ENCODE measurements at places on chromosomes 7 and 10.
A peak's percentile ranks its signal among the peaks of the same experiment; 100 is the strongest.

GRCh38 chr7:120370954-120371353, 98.0 kb downstream of the KCND2 start:
- peak; percentile 36 for DNase-seq

- DNase-seq: no peak
Measured at GRCh38 chr7:77752016-77752415, 46.2 kb downstream of the TMEM60 start.

DNA sequence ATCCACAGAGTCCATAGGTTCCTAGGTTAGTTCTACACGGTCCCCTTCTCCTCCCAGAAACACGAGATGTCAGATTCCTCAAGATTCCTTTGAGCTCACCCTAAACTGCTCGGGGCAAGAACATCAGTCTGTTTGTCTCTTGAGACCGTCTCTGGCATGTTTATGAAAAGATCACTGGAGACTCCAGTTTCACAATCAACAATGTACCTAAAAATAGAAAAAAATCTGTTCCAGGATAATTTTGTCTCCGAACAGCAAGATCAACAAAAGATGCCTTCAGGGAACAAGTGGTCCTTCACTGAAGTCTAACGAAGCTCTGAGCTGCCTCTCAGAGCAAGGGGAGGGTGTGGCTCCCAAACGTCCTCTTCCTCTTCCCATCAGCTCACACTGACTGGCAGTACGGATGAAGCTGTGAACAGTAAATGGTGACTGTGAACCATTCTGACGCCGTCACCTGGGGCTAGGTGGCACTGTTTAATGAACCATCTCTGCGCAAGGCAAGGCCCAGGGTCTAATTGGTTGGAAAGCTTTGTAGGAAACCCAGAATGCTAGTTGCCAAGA, 156.2 kb upstream of the LYZL1 start:
- no peak for DNase-seq

GRCh38 chr7:70920876-70921275, 211.1 kb upstream of the GALNT17 start:
- DNase-seq: no peak

DNA sequence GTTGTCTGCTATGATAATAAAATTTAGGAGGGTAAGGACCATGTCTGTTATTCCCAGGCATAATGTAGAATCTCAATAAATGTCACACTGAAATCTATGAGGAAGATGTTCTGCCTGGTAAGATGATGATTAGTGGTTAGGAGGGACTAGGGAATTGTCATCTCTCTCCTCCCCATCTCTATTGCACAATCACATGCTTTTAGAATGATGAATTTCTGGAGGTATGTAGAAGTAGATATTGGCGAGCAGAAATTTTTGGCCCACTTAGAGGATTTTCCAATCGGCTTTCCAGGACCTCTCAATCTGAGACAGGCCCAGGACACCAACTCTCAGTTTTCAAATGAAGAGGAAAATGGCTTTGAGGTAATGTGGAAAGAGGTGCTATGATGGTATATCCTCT, 2.0 kb upstream of the PITX3 start:
- DNase-seq: no peak

- DNase-seq: no peak
Measured at GRCh38 chr7:147519062-147519461, 1071.5 kb upstream of the C7orf33 start.

DNA sequence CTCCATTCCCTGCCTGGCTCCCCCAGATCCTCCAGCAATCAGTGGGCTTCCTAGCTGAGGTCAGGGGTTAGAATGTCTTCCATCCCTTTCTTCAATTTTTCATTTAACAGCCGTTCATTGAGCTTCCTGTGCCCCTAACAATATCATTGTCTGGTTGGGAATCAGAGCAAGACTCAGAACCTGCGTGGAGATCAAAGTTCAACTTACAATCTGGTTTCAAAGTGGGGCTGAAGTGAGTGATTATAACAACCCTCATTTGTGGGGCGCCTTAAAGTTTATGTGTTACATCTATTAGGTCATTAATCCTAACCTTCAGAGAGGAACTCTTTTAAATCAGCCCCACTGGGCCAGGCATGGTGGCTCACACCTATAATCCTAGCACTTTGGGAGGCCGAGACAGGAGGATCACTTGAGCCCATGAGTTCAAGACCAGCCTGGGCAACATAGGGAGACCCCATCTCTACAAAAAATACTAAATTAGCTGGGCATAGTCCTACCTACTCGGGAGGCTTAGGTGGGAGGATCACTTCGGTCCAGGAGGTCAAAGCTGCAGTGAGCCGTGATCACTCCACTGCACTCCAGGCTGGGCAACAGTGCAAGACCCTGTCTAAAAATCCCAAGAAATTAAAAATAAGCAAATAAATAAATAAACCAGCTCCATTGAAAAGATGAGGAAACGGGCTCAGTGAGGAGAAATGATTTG, 45.4 kb upstream of the SLF2 start:
- no peak for DNase-seq

DNA sequence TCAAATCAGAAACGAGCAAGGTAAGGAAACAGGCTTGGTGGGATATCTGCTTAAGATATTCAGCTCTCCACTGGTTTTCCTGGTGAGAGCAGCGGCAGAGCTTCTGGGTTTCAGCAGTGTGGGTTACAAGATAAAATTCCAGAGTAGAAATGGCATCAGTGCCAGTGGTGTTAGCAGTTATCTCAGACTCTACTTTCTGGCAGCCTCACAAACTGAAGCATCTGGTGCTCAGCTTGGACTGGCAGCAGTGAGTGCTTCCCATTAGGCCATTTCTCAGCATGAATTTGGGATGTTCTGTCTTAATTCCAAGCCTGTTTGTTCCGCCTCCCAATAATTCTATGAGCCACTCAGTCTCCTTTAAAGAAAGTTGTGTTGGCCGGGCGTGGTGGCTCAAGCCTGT, 6.9 kb upstream of the GSTO2 start:
- no peak for DNase-seq

GRCh38 chr7:27186668-27187474, 1.8 kb upstream of the HOXA11 start:
- no peak for DNase-seq

GRCh38 chr10:56317603-56318002, 43.5 kb downstream of the ZWINT start:
- DNase-seq: no peak

DNA sequence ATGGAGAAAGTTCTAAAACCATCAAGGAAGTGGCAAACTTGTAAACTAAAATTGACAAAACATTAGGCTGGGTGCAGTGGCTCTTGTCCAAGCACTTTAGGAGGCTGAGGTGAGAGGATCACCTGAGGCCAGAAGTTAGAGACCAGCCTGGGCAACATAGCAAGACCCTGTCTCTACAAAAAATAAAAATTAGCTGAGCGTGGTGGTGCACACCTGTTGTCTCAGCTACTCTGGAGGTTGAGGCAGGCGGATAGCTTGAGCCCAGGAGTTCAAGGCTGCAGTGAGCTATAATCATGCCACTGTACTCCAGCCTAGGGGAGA, 29.4 kb upstream of the HNRNPH3 start:
- DNase-seq: no peak

DNA sequence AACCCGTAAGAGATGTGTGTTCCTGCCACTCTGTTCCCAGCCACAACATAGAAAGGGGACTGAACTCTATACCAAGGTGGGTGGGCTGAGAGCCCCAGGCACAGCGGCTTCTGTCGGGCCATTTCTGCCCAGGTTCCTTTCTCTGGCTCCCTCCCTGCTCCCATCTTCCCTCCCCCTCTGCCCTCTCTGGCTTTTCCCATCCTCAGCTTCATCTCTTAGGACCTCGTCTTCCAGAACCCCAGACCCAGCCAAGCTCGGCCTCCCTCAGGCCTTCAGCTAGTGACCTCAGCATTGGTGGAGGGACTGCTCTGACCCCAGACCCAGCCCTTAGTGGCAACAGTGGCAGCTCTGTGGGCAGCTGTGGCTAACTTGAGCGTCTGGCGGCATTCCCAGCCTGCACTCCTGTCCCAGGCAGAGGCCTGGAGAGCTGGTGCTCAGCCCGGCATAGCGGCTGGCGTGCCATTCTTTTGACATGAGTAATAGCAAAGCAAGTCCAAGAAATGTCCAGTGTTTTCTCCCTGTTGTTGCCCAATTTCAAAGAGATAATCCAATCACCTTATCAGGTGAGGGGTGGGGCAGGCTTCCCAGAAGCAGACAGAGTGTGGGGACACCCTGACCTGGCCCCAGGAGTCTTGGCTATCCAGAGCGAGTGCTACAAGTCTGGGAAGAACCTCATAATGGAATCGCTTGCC, 15.9 kb downstream of the PTPRE start:
- DNase-seq: peak; percentile 77

- no peak for DNase-seq
Measured at GRCh38 chr10:112313234-112313633, 30.0 kb downstream of the TECTB start.

DNA sequence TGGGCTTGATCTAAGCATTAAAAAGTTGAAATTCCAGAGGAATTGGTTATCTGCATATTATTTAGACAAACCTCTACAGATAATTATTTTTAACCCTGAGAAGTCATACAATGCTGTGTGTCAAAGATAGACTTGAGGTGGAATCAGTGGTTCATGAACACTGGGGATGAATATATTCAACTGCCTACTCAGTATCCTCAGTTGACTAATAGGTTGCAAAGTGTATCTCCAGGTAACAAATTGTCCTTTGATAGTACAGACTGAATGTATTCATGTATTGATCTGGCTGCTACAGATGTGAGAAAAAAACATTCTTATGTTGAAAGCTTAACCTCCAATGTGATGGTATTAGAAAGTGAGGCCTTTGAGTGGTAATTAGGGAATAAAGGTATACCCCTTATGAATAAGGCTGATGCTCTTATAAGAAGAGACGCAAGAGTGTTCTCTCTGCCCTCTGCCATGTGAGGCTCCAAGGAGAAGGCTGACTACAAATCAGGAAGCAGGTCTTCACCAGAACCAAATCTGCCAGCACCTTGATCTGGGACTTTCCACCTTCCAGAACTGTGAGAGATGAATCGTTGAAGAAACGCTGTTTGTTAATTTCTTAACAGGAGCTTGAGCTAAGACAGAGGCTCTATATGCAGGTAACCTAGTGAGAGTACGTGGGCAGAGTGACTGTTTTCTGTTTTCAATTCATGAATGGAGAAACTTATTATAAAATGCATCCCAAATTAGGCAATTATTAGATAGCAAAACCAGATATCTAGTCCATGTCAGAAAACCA, 7.5 kb downstream of the MRPL32 start:
- DNase-seq: no peak

DNA sequence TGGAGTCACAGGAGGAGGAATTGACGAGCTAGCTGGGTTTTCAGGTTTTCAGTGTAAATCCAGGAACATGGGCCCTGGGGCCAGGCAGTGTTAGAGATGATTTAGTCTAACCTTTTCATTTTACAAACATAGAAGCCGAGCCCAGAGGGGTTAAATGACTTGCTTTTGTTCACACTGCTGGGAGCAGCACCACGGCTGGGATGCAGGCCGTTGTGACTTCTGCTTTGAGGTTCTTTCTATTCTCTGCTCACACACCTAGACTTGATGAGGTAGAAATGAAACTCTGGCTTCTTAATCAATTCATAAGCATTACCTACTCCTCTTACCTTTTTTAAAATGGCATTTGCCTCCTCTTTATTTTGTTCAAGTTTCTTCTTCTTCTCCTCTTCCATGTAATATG, 36.4 kb downstream of the CREB5 start:
- no peak for DNase-seq

- no peak for DNase-seq
Measured at GRCh38 chr10:43083764-43084163, 6.9 kb downstream of the RET start.

- no peak for DNase-seq
Measured at GRCh38 chr7:28469562-28469961, 57.2 kb downstream of the CREB5 start.

DNA sequence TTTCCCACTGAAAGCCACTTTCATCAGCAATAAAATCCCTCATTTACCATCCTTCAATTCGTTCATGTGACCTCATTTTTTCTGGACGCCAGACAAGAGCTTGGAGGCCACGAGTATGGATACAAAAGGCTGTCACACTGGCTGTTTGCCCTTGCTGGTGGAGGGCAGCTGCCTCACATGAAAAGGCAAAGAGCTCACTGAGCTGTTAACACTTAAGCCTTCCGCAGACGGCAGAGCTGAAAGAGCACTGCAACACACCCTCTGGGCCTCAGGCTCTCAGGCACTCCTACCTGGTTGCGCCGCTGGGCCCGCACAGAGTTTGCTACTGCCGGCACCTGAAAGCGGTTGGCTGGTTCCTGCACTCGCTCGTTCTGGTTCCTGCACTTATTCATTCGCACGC, 193.5 kb downstream of the CFTR start:
- DNase-seq: peak; percentile 86

DNA sequence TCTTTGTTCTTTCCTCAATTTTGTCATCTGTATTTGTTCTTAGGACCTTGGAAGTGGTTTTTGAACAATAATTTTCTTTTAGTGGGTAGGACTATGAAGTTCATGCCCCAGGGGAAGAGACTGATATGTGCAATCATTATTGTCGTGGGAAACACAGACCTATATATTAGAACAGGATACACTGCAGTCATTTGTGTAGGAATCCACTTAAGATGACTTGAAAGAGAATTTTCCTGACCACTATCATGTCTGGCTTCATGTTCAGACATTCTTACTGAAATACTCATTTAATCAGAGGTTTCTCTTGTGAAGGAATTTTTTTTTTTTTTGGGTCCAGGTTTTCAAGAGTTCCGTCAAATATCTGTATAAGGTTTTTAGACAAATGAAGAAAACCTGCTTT, 163.6 kb downstream of the SUGCT start:
- DNase-seq: no peak

DNA sequence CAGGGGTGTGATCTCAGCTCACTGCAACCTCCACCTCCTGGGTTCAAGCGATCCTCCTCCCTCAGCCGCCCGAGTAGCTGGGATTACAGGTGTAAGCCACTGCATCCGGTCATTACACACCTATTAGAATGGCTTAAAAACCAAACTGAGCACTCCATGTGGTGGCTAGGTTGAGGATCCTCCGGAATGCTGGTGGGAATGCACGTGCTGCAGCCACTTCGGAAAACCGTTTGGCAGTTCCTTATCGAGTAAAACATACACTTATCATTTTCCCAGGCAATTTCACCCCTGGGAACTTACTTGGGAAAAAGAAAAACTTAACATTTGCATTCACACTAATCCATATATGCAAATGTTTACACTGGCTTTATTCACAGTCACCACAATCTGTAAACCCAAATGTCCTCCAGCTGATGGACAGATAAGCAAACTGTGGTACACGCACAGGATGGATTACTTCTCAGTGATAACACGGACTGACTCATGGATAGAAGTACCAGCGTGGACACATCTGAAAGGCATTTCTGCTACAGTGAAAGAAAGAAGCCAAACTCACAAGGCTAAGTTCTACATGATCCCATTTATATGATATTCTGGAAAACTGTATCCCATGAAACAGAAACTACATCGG, 20.4 kb downstream of the RFC2 start:
- no peak for DNase-seq

- DNase-seq: no peak
Measured at GRCh38 chr10:133219782-133220181, 10.2 kb upstream of the UTF1 start.

- no peak for DNase-seq
Measured at GRCh38 chr7:155682484-155682883, 38.0 kb downstream of the RBM33 start.
